Fibroblast of pulmonary artery (primary cell): ENCODE measurements at places on chromosomes 3 and 15.
A peak's percentile ranks its signal among the peaks of the same experiment; 100 is the strongest.

GRCh38 chr3:188663839-188664238 lies 507.9 kb upstream of the TPRG1 start:
- no peak for DNase-seq

DNA sequence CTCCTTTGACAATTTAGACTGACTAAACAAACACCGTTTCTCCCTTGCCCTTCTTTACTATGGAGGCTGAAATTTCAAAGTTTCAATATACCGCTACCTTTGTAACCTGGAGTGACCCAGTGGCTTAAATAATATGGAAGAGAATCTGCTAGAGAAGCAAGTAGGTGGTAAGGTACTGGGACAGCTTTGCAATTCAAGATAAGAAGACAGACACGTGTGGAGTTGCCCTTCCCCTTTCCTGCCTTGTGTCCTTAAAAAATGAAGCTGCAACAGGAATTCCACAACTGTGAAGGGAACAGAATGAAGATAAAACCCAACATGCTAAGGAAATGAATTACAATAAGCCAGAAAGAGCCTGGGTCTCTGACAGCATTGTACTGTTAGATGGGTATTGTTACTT lies 26.4 kb downstream of the CBLB start:
- DNase-seq = no peak

- DNase-seq = peak; percentile 52
These were observed 13.3 kb downstream of the TAFA4 start for GRCh38 chr3:68919000-68919399.

DNA sequence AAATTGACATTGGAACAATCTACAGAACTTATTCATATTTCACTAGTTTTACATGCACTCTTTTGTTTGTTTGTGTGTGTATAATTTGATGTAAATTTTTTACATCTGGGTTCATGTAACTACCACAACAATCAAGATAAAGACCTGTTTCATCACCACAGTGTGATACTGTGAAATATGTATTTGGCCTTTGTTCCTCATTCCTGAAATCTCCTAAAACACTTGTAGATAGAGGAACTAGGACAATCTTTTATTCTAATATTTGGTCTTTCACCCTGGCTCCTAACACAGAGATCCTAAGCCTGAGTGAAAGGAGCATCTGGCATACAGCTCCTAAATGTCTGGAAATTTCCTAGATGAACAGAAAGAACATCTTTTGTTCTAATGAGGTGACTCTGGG lies 155.0 kb upstream of the GPR149 start:
- DNase-seq = no peak

- DNase-seq = no peak
These were observed 271.5 kb downstream of the IL5RA start for GRCh38 chr3:2838546-2839157.

DNA sequence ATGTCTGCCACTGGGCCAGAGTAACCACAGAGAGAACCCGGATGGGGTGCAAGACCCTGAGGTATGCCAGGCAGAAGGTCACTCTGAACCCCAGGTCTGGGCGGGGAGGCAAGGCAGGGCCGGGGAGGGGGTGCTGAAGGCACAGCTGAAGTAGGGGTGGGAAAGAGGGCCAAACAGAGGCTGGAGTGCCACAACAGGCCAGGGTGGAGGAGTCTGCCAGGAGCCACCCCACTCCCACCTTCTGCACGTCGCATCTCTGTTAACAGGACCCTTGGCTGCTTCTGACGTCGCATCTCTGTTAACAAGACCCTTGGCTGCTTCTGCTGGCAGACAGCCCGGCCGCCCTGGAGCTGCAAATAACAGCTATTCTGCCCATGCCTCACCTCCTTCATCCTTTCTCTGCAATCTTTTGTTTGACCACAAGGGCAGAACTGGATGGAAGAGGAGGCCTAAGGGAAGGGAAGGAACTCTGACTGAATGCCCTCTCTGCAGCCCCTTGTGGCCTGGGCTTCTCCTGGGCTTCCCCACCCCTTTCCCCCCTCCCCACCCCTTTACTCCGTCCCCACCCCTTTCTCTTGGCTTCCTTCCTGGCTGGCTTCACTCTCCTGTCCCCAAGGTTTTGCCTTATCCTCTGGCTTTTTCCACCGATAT lies 20.6 kb upstream of the FBLN2 start:
- DNase-seq = peak; percentile 46

- no peak for DNase-seq
These were observed 242.0 kb upstream of the ARRDC4 start for GRCh38 chr15:97718509-97718908.

GRCh38 chr3:68287101-68287500 lies 632.7 kb upstream of the SUCLG2 start:
- DNase-seq = no peak

DNA sequence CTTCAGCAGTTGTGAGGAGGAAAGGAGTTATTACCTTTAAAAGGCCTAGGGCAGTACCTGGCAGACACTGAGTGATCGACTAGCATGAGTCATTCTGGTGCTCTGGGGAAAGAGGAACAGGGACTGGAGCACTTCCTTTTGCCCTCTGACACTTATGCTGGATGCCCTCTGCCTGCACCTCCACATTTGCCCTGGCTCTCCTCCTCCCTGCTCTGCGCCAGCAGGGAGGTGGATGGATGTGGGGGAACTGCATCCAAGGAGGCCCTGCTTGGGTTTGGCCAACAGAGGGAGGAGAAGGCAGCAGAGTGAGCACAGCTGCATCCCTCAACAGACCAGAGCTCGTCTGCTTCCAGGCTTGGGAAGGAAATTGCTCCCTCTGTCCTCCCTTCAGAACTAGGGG lies 75.0 kb downstream of the SEMA5B start:
- peak; percentile 28 for DNase-seq

DNA sequence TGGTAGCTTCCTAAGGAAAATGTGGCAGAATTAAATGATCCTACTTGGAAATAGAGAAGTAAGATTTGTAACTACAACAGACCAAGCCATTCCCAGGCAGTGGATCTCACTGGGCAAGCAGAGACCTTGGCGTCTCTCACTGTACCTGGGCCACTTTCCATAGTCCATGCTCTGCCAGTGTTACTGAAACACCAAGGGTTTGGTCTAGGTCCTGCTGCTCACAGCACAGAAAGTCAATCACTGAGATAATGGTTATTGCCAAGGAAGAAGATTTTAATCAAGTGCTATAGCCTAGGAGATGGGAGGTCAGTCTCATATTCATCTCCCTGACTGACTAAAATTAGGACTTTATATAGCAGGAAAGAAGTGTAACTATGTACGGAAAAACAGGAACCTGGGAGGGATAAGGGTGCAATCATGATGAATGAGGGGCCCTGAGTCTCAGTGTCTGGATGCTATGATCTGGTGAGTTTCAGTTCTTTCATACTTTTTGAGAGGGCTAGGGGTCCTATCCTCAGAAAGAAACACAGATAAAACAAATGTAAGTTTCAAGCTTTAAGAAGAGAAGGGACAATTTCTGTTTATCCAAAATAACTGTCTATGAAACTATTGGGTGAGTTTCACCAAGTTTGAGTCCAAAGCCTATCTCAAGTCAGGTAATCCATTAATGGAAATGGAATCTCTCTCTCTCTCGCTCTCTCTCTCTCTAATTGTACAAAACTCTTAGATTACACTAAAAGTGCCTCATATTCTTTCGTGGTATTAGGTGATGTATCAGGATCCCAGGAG lies 20.6 kb downstream of the GPR15 start:
- no peak for DNase-seq

- peak; percentile 71 for DNase-seq
These were observed 37.1 kb downstream of the ATP6V1A start for GRCh38 chr3:113783980-113784379.

GRCh38 chr3:99474776-99475175 lies 163.6 kb upstream of the COL8A1 start:
- DNase-seq = no peak

- no peak for DNase-seq
These were observed 183.7 kb downstream of the FRMD5 start for GRCh38 chr15:44011238-44011854.

DNA sequence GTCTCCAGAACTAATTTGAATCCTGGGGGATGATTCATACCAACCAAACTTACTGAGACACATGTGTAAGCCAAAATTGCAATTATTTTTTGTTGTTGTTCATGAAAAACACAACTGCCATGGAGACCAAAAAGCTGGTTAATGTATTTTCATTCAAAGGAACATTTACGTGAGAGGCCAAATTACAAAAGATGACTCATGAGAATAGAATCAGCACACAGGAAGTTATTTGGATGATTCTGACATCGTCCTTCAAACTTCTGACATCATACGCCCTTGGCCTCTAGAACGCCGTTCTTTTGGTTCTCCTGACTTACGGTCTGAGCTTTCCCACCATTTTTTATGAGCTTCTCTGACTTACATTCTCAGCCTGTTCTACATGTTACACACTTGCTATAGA lies 3.0 kb upstream of the ZNF280D start:
- DNase-seq = peak; percentile 90

DNA sequence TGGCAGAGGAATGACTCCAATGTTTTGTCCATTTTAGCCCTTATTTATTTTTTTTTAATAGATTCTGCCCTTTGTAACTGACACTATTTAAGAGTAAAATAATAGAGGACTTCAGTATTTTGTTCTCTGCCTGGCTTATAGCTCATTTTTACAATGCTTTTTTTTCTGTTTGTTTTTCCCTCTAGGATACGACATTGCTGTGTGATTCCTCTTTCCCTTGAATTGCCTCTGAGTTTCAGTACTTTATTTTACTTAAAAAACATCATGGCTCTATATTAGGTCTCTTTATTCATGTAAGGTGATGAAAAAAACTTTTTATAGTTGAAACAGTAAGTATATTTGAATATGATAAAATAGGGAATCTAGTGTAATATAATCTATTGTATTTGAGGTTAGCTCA lies 179.1 kb downstream of the PTPRG start:
- no peak for DNase-seq

DNA sequence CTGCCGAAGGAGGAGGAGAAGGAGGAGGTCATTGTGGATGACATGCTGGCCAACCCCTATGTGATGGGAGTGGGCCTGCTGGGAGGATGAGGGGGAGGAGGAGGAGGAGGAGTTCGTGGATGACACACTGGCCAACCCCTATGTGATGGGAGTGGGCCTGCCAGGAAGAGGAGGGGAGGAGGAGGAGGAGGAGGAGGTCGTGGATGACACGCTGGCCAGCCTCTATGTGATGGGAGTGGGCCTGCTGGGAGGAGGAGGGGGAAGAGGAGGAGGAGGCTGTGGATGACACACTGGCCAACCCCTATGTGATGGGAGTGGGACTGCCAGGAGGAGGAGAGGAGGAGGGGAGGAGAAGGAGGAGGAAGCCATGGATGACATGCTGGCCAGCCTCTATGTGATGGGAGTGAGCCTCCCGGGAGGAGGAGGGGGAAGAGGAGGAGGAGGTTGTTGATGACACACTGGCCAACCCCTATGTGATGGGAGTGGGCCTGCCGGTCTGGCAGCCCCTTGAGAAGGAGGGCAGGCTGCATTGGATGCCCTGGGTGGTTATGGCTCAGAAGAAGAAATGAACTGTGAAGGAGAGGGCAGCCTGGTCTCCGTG lies 55.7 kb upstream of the WNT7A start:
- DNase-seq = no peak

DNA sequence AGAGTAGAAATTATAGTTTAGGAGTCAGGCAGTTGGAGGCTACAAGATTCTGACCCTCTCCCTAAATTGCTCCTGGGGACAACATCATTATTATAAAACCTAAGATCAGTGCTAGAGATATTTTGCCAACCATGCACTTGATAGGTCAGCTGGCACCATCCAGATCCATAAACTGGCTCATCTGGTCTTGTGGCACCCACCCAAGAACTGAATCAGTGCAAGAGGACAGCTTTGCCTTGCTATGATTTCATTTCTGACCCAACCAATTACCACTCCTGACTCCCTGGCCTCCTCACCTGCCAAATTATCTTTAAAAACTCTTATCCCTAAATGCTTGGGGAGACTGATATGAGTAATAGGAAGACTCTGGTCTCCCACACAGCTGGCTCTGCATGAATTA lies 461.1 kb upstream of the TGFBR2 start:
- no peak for DNase-seq

- DNase-seq = no peak
These were observed 8.7 kb upstream of the PTX3 start for GRCh38 chr3:157427901-157428300.

DNA sequence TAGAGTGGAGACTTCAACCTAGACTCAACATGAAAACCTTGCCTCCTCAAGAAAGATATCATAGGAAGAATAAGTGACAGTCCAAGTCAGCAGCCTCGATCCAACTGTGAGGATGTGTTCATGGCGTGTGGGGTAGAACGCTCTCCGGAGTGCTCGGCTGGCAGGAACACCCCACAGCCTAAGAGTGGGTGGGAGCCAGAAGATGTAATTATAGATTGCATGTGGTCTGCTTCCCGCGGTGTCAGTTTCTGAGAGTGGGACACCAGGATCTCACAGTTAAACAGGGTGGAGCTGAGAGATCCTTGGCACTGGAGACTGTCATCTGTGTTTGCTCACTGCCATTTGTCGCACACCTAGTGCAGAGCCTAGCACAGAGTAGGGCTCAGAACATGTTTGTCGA lies 158.0 kb downstream of the CTNNB1 start:
- DNase-seq = no peak

DNA sequence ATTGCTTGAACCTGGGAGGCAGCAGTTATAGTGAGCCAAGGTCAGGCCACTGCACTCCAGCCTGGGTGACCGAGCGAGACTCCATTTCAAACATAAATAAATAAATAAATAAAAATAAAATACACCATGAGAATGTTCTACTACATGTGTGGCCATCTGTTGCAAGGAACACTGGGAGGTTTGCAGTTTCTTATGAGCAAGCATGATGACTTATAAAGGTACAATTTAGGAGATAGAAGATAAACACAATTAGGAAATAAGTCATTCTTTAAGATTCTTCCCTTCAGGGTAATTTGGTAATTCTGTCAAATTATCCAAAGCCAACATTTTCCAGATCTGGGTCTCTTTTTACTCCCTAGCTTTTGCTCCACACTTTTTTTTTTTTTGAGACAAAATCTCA lies 13.4 kb downstream of the HTR3C start:
- DNase-seq = no peak

GRCh38 chr3:115347737-115348136 lies 200.6 kb upstream of the ZBTB20 start:
- peak; percentile 25 for DNase-seq

- no peak for DNase-seq
These were observed 150.1 kb downstream of the UACA start for GRCh38 chr15:70613271-70613670.

GRCh38 chr15:91426412-91426811 lies 326.4 kb downstream of the SV2B start:
- no peak for DNase-seq

GRCh38 chr3:129435367-129435766 lies 4.4 kb downstream of the MBD4 start:
- DNase-seq = no peak

- no peak for DNase-seq
These were observed 257.1 kb downstream of the OPA1 start for GRCh38 chr3:193850084-193850619.
